Hepatocyte (in vitro differentiated cells): ENCODE measurements at places on chromosomes 5 and 9.

GRCh38 chr9:121638399-121638798 lies 13.0 kb upstream of the DAB2IP start:
- DNase-seq, result no peak

DNA sequence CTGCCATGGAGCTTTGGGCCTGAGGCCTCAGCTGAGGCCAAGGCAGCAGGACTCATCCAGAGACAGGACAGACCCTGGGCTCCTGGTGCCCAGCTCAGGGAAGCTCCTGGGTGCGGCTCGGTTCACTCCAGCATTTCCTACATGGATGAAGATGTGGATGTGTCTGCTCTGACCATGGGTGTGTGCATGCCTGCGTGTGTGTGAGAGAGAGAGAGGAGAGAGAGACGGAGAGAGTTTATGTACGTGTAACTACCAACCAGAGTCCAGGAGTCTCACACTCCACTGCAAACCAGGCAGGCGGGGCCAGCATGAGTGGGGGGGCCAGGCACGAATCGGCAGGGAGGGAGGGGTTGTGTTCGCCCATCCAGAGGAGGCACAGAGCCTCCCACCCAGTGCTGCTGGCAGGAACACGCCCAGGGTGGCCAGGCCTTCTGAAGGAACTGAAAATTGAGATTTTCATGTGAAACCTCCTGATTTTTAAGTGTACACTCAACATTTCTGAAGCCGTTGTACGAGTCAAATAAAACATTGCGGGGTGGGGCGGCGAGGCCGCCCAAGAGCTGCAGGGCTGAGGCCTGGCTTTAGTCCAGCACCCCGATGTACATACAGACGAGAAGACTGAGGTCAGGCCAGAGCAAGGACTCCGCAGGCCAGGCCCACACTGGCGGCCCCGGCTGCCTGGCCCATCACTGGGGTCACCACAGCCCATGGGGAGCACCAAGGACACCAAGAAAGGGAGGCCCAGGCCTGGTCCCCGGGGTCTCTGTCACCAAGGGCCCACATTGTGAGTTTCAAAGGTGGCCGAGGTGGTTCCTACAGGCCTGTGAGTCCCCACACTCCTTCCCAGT lies 88.7 kb downstream of the ADAMTS2 start:
- DNase-seq, result no peak

GRCh38 chr5:156815988-156816599 lies 34.0 kb upstream of the PPP1R2B start:
- DNase-seq, result peak; percentile 61

DNA sequence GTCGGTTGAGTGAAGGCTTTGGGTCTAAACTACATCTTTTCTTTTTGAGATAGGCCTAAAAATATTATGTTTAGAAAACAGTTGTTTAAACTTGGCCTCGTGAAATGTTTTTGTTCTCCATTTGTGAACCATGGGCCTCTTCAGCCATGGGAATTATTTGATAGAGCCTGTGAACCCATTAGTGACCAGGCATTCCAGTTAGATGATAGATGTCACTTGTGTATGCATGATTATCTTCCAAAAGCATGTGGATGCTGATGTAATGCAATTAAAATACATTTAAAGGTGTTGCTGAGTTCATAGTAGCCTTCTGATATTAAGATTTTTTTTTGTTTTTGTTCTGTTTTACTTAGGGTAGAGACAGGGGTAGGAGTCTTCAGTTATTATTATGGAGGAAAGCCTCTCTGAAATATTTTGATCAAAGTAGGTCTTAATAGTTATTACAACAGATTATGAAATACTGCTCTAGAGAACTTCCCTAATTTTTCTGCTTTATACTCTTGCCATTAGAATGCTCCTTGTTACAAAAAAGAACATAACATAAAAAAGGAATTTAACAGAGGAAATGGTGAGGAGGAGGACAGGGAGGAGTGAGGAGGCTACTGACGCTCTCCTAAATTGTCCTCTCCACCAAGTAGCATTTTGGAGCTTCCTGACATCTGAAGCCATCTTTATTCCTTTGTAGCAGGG lies 32.9 kb downstream of the CPEB4 start:
- no peak for DNase-seq

- DNase-seq, result no peak
Measured at GRCh38 chr9:2663461-2664173, 42.0 kb downstream of the VLDLR start.
